Esophagus squamous epithelium (tissue), 5 donors: ENCODE measurements at places on chromosomes 3 and 15.

GRCh38 chr3:127427666-127428065, 139.8 kb upstream of the PRR20G start:
- DNase-seq: no peak

DNA sequence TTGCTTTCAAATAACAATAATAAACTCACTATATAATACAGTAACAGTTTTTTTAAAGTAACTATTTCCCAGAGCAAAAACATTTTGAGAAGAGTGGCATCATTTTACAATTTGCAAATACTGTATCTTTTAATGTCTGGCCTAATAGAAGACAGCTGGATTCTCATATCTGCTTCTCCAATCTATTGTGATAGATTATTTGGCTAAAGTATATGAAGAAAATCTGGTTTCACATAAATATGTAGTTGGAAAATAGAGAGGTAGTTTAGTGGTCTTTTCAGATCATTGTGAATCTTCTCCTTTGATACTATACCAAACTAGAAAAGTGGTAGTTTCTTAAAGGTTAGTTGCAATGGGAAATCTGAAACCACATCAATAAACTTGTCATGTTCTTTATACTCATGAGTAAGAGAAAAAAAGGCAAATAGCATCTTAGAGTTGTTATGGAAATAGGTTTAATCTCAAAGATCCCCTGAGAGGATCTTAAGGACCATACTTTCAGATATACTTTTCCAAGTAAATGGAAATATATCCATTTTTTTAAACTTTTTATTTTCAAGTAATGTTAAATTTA, 124.8 kb upstream of the NR2E3 start:
- no peak for DNase-seq

GRCh38 chr3:160987982-160988964, 116.9 kb downstream of the B3GALNT1 start:
- no peak for DNase-seq

- no peak for DNase-seq
Measured at GRCh38 chr3:17088017-17088416, 203.3 kb downstream of the PLCL2 start.

DNA sequence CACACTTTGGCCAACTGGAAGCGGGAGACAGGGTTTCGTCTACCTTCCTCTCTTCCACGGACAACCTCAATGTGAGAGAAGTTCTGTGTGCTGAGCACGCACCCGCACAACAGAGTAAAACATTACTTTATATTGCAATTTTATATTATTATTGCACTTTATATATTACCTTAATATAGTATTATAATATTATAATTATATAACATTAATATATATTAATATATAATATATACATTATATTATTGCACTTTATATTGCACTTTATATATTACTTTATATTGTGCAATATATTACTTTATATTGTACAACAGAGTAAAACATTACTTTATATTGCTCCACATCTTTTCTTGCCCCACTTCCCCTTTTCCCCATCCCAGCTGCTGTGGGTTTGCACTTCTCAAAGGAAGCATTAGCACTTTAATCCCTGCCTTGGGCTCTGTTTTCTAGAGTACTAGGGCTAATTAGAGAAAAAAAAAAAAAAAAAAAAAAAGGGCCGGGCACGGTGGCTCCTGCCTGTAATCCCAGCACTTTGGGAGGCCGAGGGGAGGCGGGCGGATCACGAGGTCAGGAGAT, 76.4 kb upstream of the SLC4A7 start:
- DNase-seq: no peak

- no peak for DNase-seq
Measured at GRCh38 chr3:37995652-37996641, 5.4 kb downstream of the VILL start.

DNA sequence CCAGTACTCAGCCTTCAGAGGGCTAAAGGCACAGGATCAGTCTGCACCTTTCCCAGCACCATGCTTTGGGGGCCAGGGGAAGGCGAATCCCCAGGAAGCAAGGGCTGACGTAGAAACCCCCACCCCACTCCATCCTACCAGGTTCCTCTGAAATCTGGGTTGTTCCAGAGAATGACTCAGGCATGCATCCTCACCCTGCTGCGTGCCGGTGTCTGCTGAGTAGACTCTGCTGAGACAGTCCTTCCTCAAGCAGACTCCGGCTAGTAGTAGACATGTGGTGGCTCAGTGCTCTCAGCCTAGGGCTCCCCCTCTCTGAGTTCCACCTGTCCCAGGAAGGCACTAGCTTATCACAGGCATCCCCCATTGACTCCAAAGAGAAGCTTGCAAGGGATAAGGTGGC, 9.0 kb downstream of the TMEM43 start:
- DNase-seq: no peak

GRCh38 chr3:66949898-66950297, 48.2 kb upstream of the KBTBD8 start:
- no peak for DNase-seq

GRCh38 chr3:192249516-192249915, 477.8 kb downstream of the FGF12 start:
- DNase-seq: no peak

DNA sequence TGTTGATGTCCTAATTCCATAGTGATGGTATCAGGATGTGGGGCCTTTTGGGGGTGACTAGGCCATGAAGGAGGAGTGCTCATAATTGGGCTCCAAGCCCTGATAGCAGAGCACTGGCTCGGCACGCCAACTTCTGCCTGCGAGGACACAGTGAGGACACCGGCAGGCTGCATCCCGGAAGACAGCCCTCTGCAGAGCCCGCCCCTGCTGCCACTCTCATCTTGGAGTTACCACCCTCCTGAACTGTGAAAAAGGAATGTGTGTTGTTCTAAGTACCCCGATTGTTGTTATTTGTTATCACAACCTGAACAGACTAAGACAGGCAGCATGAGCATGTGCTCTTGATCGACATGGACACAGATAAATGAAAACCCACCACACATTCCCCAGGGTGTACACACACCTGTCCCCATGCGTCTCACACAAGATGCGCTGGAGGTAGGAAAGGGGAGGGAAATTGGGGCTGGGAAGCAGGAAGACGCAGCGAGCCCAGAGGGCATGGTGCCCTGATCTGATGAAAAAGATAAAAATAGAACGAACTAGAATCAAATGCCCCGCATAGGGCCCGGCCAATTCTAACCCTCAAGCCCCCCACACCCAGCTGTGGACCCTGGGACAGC, 40.1 kb downstream of the RPN1 start:
- no peak for DNase-seq

DNA sequence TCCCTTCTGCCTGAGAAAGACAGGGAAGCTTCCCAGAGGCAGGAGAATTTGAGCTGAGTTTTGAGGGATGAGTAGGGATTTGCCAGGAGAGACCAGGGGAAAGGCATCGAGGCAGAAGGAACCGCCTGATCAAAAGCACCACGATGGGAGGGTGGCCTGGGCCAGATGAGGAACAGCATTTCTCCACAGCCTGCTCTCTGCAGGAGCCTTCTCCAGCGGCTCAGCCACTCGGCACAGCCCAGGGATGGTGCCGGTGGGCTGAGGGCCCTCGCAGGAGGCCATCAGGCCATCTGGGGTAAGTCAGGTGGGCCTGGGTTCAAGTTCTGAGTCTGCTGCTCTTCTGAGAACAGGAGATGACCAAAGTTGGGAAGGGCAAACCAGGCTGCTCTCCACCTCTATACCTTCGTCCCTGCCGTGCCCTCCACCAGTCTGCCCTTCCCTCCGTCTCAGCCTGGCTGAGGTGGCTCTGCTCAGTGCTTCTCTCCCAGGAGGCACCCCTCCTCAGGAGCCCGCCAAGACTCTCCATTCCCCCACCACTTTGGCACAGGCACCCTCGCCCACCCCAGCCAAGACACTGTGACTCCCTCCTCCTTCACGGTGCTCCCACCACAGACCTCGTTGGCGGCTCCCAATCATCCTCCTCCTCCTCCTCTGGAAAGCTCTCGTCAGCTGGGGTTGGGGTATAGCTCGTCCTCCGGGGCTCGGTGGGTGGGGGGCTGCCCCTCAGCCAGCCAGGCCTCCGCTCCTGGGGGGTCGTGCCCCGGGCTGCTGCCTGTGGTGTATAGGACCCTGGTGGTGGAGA, 34.9 kb downstream of the GRIP2 start:
- DNase-seq: no peak

DNA sequence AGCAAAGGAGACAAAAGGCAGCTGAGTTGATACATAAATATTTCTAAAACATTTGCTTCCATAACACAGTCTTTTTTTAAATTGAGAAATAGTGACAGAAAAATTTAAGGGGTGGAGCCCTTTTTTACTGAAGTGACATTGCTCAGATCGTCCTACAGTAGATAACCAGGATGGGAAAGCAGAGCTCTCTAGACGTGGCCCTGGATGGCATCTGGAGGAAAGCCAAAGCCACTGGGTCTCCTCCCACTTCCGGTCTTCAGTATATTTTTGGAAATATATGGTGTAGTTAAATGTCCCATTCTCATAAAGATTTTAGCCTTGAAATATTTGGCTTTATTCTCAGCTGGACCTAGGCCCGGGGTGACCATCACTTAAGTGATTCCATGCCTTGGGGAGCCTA, 326.1 kb downstream of the ZNF621 start:
- no peak for DNase-seq

DNA sequence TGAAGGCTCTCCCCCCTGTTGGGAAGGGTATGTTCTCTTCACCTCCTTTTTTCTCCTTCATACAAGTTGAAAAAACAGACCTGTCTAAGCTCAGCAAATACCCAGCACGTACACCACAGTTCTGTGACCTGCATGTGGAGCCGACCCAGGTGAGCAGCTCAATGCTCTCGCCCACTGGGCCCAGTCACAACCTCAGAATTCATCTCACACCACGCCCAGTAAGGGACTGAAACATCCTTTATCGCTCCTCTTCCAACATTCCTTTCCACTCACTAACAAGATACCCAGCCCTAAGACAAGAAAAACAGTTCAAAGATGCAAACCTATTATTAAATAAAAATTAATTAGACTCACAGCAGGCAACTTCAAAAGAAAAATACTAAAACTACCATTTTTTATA, 68.9 kb downstream of the FOXP1 start:
- no peak for DNase-seq

DNA sequence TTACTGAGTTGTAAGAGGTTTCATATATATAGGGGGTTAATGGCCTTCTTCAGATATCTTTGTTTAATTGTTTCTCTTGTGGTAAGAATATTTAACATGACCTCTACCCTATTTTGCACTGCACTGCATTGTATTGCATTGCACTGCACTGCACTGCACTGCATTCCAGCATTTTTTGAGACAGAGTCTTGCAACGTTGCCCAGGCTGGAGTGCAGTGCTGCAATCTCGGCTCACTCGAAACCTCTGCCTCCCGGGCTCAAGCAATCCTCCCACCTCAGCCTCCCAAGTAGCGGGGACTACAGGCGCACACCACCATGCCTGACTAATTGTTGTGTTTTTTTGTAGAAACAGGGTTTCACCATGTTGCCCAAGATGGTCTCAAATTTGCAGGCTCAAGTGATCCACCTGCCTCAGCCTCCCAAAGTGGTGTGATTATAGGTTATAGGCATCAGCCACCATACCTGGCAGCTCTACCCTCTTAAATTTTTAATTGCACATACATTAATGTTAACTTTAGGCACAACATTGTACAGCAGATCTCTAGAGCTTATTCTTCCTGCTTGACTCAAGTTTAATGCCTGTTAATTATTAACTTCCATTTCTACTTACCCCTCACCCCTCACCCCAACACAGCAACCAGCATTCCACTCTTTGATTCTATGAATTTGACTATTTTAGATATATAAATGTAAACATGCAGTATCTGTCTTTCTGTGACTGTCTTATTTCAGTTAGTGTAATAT, 38.4 kb downstream of the NEDD4 start:
- no peak for DNase-seq

GRCh38 chr15:27869697-27870281, 229.3 kb downstream of the OCA2 start:
- no peak for DNase-seq

- no peak for DNase-seq
Measured at GRCh38 chr15:98785807-98786621, 137.7 kb downstream of the IGF1R start.

DNA sequence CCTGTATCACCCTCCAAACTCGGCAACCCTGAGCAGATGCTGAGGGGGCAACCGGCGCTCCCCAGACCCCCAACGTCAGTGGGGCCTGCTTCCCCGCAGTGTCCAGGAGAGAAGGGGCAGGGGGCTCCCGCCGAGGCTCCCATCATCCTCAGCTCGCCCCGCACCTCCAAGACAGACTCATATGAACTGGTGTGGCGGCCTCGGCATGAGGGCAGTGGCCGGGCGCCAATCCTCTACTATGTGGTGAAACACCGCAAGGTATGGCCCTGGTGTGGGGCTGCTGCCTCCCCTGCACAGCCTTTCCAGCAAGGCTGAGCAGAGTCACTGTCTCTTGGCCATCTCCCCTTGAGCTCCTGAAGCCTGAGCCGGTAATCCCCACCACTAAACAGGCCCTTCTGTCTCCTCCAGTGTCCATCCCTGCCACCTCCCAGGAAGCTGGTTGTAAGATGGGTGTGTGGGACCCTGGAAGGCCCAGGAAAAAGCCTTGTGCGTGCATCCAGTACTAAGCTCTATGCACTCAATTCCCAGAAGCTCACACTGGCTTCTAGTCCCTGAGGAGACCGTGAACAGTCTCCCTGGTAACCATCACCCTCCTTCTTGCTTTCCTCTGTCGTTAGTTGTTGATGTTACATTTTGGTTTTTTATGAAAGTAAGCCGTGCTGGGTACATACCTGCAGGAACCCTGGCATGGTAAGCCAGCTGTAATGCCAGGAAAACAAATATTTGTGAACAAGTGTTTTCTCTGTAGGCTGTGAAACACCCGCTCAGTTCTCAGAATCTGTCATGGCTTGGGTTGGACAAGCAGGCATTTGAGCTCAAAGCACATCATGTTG, 63.3 kb downstream of the BOC start:
- DNase-seq: no peak

- DNase-seq: no peak
Measured at GRCh38 chr15:80576519-80577090, 118.5 kb upstream of the ABHD17C start.

DNA sequence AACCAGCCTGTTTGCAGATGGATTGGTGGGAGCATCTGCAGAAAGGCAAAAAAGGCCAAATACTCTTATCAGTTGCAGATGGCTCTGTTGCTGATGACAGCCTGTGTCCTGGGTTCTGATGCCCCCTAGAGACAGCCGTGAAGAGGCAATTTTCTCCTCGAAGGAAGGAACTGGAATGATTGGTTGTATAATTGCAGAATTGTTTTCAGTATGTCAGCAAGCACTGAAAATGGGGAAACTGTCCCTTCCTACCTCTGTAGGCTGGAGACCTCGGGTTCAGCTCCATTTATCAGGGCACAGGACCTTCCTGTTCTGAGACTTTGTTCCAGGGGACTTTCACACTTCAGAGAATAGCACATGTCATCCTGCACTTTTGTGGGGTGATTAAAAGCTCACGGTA, 103.0 kb downstream of the PGPEP1L start:
- DNase-seq: no peak
